ENCODE measurements at places on chromosomes 5 and 9. TPM values are rescaled to one million over a fixed set of nuclear protein-coding genes. Genes with fewer than 3 reads are reported as not detected.

- no peak for DNase-seq
Measured at GRCh38 chr5:176762489-176762888, 47.9 kb upstream of the UNC5A start.

DNA sequence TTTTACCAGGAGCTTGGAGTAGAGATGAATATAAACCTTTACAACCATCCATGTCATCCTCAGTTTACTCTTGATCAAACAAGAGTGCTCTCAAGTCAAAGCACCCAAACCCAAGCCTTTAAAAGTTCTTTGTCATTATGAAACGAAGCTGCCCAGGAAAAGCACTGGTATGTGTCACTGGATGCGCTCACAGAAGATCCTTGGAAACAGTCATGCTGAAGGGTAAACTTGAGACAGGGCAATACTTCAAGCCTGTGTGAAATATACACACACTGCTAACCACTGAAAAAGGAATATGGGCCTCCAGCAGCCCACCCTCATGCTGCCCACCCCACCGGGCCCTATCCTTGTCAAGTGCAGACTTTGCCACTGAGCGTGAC lies 84.5 kb downstream of the PRRT1B start:
- no peak for DNase-seq

DNA sequence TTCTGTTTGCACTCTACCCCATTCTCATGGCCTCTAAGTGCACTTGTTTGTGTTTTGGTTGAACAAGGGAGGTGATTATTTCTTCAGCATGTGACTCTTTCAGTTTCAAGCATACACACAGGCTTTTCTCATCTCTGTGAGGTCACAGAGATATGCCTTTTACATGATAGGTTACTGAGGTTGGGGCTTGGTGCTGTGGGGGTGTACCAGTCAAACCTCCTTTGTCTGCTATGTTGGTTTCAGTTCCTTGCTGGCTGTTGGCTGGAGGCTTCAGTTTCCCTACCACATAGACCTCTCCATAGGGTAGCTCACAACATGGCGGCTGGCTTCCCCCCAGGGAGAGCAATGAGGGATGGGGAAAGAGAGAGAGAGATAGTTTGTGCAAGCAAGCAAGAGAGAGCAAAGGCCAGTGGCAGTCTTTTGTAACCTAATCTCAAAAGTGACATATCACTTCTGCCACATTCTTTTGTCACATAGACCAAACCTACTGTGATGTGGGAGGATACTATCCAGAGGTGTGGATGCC lies 96.7 kb upstream of the SEMA6A start:
- no peak for DNase-seq

GRCh38 chr5:94577466-94578245 lies 40.7 kb downstream of the KIAA0825 start:
- no peak for DNase-seq

Gene C9orf152
- not detected for total RNA-seq

Gene FOXD4L6
- total RNA-seq = 0.15 TPM

- DNase-seq = peak; percentile 41
Measured at GRCh38 chr9:130692321-130692720, 1.3 kb upstream of the EXOSC2 start.

- no peak for DNase-seq
Measured at GRCh38 chr5:76546497-76547102, 76.6 kb downstream of the F2RL2 start.

DNA sequence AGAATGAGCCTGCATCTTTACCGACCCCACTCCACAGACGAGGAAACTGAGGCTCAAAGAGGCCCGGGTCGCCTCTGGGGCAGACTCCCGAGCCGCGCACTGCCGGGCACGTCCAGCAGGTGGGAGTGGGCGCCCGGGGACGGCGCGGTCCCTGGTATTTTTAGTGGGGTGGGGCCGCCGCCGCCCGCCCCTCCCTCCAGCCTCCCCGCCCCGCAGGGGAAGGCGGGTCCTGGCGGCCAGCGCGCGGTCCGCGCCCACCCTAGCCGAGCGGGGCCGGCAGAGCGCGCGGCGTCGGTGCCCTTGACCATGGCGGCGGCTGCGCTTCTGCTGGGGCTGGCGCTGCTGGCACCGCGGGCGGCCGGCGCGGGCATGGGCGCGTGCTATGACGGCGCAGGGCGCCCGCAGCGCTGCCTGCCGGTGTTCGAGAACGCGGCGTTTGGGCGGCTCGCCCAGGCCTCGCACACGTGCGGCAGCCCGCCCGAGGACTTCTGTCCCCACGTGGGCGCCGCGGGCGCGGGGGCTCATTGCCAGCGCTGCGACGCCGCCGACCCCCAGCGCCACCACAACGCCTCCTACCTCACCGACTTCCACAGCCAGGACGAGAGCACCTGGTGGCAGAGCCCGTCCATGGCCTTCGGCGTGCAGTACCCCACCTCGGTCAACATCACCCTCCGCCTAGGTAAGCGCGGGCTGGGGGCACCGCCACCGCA lies at the start of gene LAMC3:
TSS of gene LAMC3 (plus strand) at position 266 of the 710 bp plus-strand sequence. CDS start at position 307, 41 bp downstream.
- DNase-seq = no peak

Gene ENTPD2
- 2.2 TPM for total RNA-seq

DNA sequence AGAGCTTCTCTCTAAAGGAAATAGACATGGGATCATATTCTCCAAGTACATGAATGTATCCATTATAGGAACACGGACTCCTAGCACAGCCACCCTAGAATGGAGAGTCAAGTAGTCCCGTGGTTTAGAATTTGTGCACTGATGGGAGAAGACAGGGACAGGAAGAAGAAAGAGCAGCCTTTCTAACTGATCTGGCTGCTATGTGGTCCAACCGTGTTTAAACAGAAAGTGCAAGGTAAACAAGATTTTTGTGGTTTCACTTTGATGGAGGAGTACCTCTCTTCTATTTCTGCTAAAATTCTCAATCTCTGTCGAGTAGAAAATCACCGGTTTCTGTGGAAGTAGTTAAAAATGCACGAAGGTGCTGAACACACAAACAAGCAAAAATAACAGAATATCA lies 171.3 kb downstream of the ST8SIA4 start:
- DNase-seq = no peak

Gene SPATA31E1
- total RNA-seq = not detected

Gene SVEP1
- 18.6 TPM for total RNA-seq

Gene TOPORS
- total RNA-seq = 8.5 TPM

- DNase-seq = peak; percentile 54
Measured at GRCh38 chr5:139461698-139462097, 845 bp downstream of the ECSCR start.

Gene RNF145
- 30.4 TPM for total RNA-seq

- DNase-seq = no peak
Measured at GRCh38 chr9:19247420-19247819, 16.9 kb downstream of the DENND4C start.

Gene INSL6
- not detected for total RNA-seq

GRCh38 chr9:133948131-133948530 lies 44.0 kb downstream of the VAV2 start:
- peak; percentile 38 for DNase-seq

DNA sequence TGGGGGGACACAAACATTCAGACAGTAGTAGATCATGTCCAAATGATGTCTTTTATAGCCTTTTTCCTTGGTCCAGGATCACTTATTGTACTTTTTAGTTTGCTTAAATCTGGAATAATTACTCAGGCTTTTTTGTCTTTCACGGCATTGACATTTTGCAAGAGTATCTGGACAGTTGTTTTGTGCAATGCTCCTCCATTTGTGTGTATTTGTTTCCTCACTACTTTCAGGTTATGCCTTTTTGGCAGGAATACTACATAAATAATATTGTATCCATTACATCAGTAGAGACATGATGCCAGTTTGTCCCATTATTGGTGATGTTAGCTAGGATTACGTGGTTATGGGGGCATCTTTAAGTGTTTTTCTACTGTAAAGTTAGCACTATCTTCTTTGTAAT lies 238.3 kb downstream of the MAN2A1 start:
- no peak for DNase-seq
